NCI-H1105 (cell line): ENCODE measurements at places on chromosomes 4 and X.

- DNase-seq: no peak
These were observed 396.0 kb downstream of the PDGFC start for GRCh38 chr4:156575430-156576073.

DNA sequence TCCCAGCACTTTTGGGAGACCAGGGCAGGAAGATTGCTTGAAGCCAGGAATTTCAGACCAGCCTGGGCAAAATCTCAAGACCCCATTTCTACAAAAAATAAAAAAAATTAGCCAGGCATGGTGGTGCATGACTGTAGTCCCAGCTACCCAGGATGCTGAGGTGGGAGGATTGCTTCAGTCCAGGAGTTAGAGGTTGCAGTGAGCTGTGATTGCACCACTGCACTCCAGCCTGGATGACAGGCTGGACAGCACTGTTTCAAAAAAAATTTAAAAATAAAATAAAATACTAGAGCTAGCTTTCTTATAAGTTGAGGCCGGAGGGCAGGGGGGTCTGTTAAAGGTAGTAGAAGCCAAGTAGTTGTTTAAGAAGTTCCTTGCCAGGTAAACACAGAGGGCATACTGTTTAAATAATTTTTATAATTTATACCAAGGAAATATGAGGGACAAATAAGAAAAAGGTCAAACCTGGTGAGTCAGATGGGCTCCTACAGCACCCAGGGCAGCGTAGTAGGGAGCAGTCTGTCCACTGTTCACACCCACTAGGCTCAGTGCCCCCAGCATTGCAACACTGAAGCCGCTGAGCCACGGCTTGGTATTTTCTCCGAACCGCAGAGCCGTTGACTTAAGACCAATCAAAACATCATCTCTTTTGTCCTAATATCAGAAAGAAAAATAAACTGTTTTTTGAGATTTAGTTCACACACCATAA lies 17.3 kb downstream of the COQ2 start:
- DNase-seq: no peak

GRCh38 chrX:134685668-134686067 lies 27.4 kb upstream of the PLAC1 start:
- no peak for DNase-seq

- DNase-seq: no peak
These were observed 680.7 kb upstream of the SPANXN1 start for GRCh38 chrX:144566592-144566991.

DNA sequence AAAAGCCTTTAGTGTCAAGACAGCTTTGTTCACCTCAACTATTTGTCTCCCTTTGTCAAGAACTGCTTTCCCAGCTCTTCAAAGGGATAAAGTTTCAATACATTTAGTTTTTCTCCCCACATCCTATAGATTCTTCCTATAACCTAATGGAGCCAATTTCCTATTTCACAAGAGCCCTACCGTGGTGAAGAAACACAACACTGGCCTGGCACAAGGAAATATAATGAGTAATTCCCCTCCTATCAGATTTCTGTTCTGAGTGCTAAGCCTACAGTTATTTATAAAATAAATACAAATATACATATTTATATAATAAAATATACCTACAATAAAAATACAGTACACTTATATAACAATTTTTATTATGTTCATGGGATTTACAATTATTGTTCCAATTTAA lies 89.9 kb downstream of the SHISA3 start:
- DNase-seq: no peak

- DNase-seq: no peak
These were observed 13.0 kb upstream of the RHOH start for GRCh38 chr4:40183615-40184411.

DNA sequence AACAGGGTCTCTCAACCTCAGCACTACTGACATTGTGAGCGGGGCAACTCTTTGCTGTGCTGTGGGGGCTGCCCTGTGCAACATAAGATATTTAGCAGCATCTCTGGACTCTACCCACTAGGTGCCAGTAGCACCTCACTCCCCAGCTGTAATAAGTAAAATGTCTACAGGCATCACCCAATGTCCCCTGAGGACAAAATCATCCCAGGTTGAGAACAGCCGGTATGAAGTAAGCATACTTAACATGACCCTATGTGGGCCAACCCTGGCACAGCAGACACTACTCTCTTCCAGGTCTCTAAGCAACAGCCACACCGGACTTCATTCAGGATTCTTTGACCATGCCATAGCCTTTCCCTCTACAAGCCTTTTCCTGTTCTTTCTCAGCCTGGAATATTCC lies 10.5 kb upstream of the MGST2 start:
- DNase-seq: no peak

- DNase-seq: no peak
These were observed 14.7 kb downstream of the SLIT2 start for GRCh38 chr4:20266215-20267082.

GRCh38 chrX:7654316-7654715 lies 188.7 kb upstream of the VCX start:
- DNase-seq: no peak

DNA sequence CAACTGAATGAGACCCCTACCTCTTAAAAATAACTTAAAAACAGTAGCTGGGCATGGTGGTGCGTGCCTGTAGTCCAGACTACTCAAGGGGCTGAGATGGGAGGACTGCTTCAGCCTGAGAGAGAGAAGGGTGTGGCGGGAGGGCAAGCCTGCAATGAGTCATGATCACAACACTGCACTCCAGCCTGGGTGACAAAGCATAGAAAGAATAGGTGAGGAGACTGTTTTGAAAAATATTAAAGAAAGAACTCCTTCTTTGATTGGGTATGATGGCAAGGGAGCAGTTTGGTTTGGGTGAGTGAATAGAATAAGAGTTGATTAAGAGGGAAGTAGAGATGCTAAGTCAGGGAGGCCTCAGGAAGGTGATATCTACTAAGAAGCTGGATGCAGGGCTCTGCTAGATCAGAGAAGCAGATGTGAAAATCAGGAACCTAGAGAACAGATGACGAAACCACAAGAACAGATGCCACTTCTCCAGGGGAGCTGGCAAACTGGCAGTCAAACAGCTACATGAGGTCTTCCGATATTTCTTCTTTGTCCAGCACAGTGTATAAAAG lies 318.6 kb downstream of the OPHN1 start:
- no peak for DNase-seq

- DNase-seq: no peak
These were observed 26.5 kb downstream of the GALNT7 start for GRCh38 chr4:173195109-173195508.

DNA sequence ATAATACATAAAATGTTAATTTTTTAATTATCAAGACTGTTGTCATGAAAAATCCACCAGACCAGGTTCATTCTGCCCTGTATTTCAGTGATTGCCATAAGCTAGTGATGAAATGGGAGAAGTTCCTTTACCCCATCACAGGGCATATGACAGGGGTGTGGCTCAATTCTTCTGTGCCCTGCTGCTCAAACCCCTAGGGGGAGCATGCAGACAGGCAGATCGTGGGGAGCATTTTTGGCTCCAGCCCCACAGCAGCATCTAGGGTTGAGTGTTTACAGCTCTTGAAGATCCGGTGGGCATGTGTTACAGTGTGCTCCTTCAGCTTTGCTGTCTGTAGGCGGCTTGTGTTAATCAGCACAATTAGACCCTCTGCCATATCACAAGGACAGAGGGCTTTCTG lies 700.7 kb downstream of the PCDH18 start:
- no peak for DNase-seq

DNA sequence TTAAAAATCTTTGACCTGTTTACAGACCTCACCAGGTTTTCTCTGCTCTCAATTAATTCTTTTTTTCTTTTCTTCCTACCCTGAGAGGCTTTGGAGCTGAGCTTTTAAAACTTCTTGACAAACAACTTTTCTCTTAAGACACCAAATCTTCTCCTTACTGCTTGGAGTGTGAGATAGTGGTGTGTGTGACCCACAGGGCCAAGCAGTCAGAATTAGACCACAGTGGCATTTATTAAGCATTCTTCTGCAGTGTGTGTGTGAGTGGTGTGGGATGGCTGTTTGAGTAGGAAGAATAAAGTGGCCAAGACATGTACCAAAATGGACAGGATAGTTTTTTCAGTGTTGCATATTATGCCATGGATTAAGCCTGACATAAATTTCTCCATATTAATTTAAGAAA lies 665.1 kb downstream of the RAPGEF2 start:
- DNase-seq: no peak
